NCI-H1092 (cell line): ENCODE measurements at places on chromosomes 2 and 18.

GRCh38 chr2:55164534-55165480 is 67.3 kb downstream of the CLHC1 start:
- DNase-seq = no peak

- DNase-seq = no peak
Measured at GRCh38 chr2:240453461-240454105, 18.1 kb downstream of the GPC1 start.

DNA sequence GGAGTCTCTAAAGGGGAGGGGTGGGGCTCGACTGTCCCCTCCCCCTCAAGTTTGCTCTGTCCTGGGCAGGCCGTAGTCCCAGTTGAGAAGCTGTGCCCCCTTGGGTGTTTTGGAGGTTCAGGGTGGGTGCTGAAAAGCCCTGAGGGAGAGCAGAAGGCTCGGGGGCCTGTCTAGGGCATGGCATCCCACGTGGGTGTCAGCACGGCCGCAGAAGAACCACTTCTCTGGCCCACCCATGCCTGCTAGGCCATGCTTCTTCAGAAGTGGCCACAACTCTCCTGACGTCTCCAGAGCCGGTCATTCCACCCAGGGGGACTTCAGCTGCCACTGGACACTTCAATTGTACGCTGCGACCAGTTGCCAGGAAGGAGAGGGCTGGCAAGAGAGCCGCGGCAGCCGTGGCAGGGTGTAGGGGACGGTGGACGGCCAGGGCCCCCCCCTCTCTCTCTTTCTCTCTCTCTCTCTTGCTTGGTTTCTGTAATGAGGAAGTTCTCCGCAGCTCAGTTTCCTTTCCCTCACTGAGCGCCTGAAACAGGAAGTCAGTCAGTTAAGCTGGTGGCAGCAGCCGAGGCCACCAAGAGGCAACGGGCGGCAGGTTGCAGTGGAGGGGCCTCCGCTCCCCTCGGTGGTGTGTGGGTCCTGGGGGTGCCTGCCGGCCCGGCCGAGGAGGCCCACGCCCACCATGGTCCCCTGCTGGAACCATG is at the start of gene INPP5D:
Gene INPP5D (plus strand): TSS at position 546 of the 704 bp plus-strand sequence. CDS start 137 bp downstream, at position 683.
- DNase-seq = no peak

DNA sequence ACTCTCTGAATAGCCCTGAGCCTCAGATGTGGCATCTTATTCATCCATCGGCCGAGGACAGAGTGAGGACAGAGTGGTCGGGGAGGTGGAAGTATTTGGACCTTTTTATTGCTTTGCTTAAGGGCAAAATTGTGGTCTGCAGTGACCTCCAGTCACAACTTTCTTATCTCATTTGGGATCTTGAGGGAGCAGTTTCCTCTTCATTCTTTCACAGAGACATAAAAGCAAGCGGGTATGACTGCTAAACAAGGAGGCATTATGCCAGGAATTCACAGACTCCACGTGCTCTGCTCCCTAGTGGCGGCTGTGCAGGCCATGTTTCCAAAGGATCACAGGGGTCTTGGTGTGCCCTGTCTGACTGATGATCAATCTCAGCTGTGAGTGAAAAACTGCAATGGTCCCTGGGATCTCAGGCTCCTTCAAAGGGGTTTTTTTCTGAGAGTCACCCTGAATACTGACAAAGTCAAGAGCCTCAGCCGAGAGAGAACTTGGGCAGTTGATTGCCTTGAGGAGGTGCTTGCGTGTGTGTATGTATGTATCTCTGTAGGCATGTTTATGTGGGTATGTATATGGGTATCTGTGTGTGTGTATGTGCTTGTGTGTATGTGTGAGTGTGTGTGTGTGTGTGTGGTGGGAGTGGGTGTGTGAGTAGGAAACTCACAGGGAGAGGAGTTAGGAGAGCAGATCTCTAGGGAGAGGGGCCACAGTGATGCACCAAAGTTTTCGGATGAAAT is 47.7 kb downstream of the RAPGEF4 start:
- no peak for DNase-seq

DNA sequence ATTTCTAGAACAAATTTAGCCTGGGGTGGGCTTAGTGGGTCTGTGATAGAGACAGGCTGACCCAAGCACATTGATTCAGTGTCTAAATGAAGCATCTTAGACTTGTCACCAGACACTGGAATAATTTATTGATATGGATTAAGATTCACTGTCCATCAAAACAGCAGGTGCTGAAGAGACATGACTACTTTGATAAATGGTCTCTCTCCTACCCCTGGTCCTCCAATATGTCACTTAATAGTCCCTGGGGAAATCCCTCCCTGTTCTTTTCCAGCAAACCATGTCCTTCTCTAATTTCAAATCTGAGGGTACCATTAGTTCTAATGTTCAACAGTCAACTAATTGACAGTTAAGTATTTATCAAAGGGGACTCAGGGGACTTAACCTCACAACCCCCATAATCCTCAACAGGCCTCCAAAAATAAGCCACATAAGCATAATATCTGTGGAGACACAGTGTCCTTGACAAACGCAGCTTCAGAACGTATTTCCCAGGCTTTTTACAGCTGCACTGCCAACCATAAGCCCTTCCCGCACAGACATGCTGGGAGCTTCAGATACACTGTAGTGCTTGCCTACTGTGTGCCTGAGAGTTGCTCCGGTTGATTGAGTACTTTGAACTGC is 391.0 kb downstream of the THSD7B start:
- DNase-seq = no peak

- peak; percentile 5 for DNase-seq
Measured at GRCh38 chr2:233928594-233929351, 11.6 kb downstream of the TRPM8 start.

DNA sequence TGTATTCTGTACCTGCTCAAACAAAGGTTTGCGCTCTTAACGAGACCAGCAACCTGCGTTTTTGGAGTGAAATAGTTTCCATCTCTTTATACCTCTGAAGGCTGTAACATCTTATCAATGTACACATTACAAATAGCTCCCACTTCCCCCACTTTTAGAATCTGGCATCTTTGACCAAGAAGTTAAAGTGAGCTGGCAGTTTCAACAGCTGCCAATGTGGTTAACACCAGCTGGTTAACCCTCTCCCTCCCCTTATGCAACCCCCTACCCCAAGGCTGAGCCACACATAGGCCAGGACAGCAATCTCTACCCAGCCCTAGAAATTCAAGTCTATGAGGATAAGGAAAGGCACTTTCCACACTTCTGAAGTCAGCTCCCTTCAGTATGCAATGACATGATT is 2.2 kb upstream of the SERTAD2 start:
- DNase-seq = no peak
